Urinary bladder (tissue), 4 donors: ENCODE measurements at places on chromosomes 7 and 10. TPM values are rescaled to one million over a fixed set of nuclear protein-coding genes. Genes with fewer than 3 reads are reported as not detected.

DNA sequence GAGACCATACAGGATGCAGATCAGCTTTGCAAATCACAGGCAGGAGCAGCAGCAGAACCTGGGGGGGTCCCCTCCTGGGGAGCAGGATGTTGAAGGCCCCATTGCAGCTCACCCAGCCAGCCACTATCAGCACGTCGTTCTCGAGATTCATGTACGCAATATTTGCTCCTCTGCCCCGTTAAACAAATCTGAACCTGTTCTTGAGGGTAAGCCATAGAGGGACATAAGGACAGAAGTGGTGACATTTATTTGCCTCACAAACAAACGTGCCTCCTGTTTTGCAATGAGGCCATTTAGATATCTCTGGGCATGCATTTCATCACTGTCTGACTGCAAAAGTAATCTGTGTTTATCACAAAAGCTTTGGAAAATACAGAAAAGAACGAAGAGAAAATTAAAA lies 87.3 kb upstream of the BAIAP2L1 start:
- DNase-seq = peak; percentile 46

GRCh38 chr7:104328970-104329825 lies 795 bp downstream of the LHFPL3 start:
- no peak for DNase-seq

ANKRD30A gene
- not detected for total RNA-seq

GRCh38 chr7:3732395-3733005 lies 431.4 kb downstream of the SDK1 start:
- no peak for DNase-seq

GPR15LG gene
- 16.6 TPM for total RNA-seq

DNA sequence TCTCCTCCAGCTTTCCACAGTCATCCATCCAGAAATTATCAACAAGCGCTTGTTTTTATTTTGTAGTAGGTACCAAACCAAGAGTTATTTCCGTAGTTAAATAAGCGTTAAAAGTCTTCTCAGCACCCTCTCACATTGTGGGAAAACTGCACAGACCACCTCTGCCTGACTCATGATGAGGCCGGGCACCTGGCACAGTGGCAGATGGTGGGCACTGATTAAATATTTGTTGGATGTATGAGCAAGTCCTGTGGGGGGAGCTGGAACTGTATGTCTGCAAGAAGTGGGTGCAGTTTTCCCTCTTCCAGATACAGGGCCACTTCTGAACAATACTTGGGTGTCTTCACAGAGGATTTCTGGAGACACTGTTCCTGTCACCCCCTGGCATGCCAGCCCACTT lies 5.3 kb upstream of the REPIN1 start:
- DNase-seq = no peak

GRCh38 chr7:75711656-75712514 lies 26.9 kb downstream of the HIP1 start:
- DNase-seq = no peak

DNA sequence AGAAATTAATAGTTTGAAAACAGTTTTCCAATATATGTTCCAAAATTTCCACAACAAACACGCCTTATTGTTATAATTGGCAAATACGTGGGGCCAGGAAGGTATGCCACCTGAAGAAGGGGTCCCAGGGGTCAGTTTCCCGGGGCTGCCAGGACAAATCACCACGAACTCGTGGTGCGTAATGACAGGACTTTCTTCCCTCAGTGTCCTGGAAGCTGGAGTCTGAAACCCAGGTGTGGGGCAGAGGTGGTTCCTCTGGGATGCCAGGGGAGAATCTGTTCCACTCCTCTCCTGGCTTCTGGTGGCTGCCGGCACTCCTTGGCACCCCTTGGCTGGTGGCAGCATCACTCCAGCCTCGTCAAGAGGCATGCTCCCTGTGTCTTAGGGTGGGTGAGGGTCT lies 56.7 kb downstream of the CHST15 start:
- DNase-seq = no peak

GRCh38 chr7:67105377-67105776 lies 108.7 kb downstream of the TYW1 start:
- no peak for DNase-seq

CPEB3 gene
- 7.4 TPM for total RNA-seq

HILPDA gene
- total RNA-seq = 31.8 TPM

- DNase-seq = no peak
These were observed 1092.6 kb upstream of the AUTS2 start for GRCh38 chr7:68505721-68506120.

GRCh38 chr10:62244785-62245467 lies 23.7 kb downstream of the RTKN2 start:
- DNase-seq = peak; percentile 69

RBP3 gene
- not detected for total RNA-seq

MRLN gene
- 5.7 TPM for total RNA-seq

GRCh38 chr7:116598278-116598677 lies 73.4 kb downstream of the CAV1 start:
- no peak for DNase-seq

DNA sequence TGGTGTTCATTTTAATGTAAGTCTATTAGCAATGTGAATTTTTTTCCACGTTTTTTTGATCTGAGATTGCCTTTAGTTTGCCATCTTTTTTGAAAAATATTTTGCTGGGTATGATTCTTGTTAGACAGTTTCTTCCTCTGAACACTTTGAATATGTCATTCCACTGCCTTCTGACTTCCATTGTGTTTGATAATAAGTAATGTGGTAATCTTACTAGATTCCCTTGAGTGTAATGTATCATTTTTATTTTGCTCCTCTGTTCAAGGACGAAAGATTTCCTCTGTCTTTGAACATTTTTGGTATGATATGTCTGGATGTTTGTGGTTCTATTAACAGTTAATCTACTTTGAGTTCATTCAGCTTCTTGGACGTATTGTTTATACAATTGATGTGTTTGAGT lies 371.4 kb downstream of the SUGCT start:
- DNase-seq = no peak

DNA sequence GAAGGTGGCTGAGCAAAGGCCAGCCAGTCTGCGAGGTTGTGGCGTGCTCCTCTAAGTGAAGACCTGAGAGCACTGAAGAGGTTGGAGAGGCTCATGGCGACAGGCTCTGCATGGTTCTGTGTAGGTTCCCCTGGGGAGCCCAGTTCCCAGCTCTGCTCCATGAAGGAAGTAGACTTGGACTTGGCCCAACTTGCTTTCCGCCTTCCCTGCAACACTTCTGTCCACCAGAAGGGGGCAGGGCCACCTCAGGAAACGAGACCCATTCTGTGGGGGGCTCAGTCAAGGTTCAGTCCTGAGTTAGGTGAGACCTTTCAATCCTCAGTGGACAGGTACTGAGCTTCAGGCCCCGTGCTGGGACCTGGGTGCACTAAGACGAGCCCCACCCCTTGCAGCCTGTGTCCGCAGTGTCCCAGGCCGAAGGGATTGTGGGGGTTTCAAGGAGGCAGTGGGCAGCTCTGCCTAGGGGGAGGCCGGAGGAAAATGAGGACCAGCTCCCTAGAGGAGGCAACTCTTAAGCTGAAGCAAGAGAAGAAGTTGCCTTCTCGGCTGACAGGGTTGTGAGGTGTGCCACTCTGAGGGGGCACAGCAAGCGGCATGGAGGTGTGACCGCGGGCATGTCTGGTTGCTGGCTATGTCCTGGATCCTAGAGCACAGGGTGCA lies 15.0 kb upstream of the PCBD1 start:
- DNase-seq = no peak

PFKFB3 gene
- total RNA-seq = 6.5 TPM

DNA sequence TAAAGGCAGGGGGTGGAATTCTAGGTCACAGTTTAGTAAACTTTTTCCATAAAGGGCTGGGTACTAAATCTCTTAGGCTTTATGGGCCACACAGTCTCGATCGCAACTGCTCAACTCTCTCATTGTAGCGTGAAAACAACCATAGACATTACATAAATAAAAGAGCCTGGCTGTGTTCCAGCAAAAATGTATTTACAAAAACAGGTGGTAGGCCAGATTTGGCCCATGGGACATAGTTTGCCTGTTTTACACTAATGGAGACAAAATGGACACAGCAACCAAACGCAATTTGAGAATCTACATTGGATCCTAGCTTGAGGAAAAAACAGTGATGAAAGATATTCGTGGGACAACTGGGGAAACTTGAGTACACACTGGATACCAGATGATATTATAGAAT lies 23.2 kb upstream of the MALSU1 start:
- no peak for DNase-seq

- DNase-seq = no peak
These were observed 245.7 kb upstream of the FOXK1 start for GRCh38 chr7:4436361-4436895.

DNA sequence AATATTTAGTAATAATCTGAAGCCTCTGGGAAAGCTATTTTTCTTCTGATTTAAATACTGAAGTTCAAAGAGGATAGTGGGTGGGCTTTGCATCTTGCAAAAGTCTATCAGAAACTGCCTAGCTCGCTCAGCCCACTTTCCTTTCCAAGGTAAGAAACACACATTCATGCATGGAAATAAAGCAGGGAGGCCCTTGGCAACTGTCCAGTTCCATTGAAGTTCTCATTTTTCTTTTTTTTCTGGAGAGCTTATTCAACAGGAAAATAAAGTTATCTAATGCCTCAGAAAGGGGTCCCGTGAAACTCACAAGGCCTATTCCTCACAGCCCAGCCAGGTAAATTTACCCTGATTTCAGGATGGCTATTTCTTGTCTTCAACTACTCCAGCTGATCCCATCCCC lies 654.9 kb downstream of the KCNMA1 start:
- DNase-seq = no peak

ADCYAP1R1 gene
- 4.5 TPM for total RNA-seq

DNA sequence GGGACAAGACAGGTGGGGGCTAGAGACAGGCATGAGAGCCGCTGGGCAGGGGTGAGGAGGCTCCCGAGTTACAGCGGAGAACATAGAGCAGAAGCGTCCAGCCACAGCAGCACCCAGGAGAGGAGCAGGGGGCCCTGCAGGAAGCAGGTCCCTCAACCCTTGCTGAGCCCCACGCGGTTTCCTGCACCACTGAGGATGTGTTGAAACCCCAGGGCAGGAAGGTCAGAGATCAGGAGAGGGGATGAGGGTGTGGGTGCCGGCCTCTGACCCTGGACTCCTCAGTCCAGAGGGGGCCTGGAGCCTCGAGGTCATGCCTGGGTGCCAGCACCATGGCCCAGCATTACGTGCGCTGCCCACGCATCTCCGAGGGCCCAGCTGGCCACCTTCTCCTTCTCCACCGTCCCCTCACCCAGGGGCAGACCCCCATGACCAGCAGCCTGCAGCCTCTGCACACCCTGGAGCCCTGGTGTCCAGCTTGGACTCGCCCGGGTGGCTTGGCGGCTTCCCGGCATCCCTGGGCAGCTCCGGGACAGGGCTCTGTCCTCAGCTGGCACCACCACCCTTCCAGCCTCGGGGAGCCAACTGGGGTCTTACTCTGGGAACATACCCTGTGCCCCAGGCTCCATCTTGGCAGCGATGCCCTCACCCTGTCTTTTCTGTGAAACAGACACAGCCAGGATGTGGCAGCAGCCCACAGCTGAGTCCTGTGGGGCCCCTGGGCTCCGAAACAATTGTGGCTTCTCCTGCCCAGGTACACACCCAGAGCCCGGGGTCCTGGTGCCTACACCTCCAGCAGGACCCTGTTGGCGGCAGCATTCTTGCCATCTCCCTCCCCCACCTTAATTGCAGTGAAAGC lies 52.0 kb downstream of the STK32C start:
- no peak for DNase-seq
